NCI-H2171 (cell line): ENCODE measurements at places on chromosomes 3 and 15.

GRCh38 chr15:50182219-50183013 lies 420 bp downstream of the SLC27A2 start:
- peak; percentile 48 for DNase-seq

- DNase-seq, result no peak
These were observed 32.1 kb upstream of the RFTN1 start for GRCh38 chr3:16545413-16546185.

DNA sequence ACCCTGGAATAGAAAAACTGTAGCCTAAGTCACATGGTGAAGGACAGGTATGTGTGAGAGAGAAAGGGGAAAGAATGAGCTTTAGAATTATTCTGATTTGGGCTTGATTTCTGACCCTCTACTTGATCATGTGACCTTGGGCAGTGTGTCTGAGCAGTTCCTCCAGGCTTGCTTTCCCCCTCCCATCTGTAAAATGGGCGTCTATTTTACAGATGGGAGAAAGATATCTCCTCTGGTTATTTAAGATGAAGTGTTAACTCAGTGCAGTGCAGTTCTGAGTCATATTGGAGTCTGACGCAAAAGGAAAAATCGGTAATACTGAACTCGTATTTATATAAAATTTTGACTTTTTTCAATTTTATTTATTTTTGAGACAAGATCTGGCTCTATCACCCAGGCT lies 38.1 kb upstream of the LMOD3 start:
- no peak for DNase-seq

DNA sequence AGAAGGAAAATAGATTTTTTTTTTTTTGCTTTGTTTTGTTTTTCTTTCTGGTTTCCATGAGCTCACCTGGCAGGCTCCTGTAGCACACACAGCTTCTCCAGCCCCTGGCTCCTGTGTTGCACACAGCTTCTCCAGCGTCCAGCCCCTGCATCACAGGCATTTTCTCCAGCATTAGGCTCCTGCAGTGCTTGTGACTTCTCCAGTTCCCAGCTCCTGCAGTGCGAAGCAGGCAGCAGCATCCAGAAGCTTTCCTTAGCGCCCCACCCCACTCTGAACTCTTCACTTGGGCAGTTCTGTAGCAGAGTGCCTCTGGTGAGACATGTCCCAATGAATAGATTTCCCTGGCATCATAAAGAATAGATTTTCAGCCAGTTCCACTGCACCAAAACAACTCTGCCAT lies 5.5 kb upstream of the CCDC39 start:
- DNase-seq, result no peak

DNA sequence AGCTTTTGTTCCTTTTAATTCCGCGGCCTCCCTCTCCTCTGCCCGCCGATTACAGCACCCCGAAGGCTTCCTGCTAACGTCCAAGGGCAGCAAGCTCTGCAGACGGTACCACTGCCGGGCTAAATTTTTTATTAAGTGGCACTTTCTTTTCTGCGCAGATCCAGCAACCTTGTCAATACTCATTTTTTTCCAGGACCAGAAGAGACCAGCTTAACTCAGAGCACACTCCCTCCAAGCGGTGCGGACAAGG lies 542 bp upstream of the MEIS2 start:
- DNase-seq, result no peak

- no peak for DNase-seq
These were observed 982.5 kb downstream of the TBL1XR1 start for GRCh38 chr3:176214758-176215157.

GRCh38 chr3:101994386-101994785 lies 145.1 kb downstream of the NFKBIZ start:
- DNase-seq, result no peak

GRCh38 chr3:23241256-23241655 lies 38.1 kb downstream of the UBE2E2 start:
- no peak for DNase-seq

GRCh38 chr3:52422669-52423068 lies 22.2 kb downstream of the SEMA3G start:
- DNase-seq, result no peak

- DNase-seq, result no peak
These were observed 435.1 kb upstream of the CNTN3 start for GRCh38 chr3:75049533-75049932.

- no peak for DNase-seq
These were observed 513.3 kb upstream of the SEMA6D start for GRCh38 chr15:47203993-47204392.

DNA sequence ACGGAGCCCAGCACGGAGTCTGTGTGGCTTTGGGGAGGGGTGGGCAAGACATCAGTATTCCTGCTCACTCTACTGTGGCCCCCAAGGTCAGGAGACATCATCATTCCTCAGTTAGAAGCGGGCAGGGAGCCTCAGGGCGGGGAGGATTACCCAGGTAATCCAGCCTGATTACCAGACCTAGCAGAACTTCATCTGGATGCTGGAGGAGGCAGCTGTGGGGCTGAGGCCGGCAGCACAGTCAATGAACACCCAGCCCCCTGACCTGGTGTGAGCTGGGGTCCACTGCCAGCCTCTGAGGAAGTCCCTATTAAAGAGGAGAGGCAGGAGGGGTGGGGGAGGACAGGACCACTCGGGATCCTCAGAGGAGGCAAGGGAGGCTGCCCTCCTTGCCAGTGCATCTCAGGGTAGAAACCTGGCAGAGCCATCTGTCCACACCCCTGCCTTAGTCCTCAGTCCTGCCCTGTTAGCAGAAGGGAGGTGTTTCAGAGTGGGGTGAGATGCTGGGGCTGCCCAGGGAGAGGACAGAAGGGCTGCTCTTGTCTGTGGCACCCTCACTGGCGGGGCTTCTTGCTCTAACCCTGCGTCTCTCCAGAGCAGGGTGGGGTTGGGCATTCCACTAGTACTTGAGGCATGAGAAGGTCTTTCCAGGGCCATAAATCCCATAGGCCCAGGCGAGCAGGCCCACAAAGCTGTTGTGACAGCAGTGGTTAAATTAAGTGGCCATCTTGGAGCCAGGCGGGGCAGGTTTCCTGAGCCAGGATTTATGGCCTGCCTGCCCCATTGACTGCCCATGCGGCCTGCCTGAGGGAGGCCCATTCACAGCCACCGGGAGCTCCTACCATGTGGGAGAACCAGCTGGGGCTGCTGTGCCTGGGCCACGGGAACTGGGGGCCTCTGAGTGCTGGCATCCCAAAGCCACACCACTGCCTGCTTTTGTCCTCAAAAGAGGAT lies 82.1 kb downstream of the LINGO1 start:
- DNase-seq, result no peak

DNA sequence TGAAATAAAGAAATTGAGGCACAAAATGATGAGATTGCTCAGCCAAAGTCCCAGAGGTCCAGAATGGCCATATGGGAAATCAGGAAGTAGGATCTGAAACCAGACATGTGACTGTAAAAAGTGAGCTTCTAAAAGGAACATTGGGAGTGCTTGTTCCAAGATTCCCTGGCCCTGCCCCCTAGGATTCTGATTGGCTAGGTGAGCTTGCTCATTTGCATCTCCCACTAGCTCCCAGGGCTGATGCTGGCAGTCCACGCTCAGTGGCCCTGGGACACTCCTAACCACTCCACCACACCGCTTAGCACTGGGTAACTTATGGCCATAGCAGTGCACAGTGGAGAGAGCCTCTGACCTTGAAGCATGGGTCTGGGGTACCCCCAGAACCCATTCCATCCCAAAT lies 326.7 kb downstream of the NTRK3 start:
- DNase-seq, result no peak

DNA sequence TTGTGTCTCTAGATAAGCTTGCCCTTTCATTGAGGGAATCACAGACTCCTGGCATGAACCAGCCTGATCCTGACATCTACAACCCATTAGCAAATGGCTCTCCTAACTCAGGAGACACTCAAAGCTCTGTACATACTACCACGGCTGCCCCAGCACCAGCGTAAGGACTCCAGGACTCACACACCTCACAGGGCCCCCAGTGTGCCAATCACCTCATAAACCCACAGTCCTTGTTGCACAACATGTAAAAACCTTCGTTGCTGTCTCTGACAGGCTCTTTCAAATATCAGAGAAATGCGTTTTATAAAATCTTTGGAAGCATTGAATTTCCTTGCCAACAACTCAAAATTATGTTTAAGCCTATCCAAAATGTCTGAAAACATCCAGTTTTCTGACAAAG lies 7.3 kb downstream of the FYCO1 start:
- DNase-seq, result no peak

- no peak for DNase-seq
These were observed 911 bp upstream of the AZI2 start for GRCh38 chr3:28349469-28350000.

- no peak for DNase-seq
These were observed 30.2 kb downstream of the TTBK2 start for GRCh38 chr15:42890161-42890913.
